Fibroblast of the conjunctiva (primary cell): ENCODE measurements at places on chromosomes 11 and 22.

GRCh38 chr11:130725421-130726233 is 190.7 kb downstream of the SNX19 start:
- DNase-seq: no peak

DNA sequence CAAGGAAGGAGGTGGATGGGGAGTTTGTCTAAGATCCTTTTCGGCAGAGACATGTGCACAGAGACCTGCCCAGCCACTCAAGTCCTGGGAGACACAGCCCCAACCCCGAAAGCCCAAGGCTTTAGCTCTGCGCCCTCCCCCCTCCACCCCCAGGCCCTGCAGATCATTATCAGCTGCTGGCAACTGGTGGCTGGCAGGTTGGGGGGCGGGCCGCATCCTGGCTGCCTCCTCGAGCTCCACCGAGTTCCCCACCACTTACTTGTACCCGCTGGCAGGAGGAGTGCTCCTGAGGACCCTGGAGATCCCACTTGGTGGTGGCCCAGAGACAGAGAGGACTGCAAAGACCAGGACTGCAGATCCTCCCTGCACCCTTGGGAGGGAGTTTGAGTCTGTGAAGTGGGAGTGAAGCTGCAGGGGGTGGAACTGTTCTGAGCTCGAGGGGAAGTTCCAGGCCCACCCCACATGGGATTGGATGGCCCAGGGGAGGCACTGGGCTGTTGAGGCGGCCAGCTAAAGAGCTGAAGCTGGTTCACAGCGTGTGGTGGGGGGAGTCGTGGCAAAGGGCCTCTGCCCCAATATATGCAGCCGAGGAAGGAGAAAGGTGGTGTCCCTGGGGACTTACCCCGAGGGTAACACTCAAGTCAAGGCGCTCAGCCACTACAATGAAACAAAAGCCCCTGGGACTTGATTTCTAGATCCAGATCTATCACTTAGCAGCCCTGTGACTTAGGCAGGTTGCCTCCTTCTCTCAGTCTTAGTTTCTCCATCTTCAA is 19.9 kb upstream of the CCDC86 start:
- DNase-seq: no peak

GRCh38 chr11:78138694-78139421 is 568 bp downstream of the ALG8 start:
- no peak for DNase-seq

GRCh38 chr11:74272276-74272675 is 39.2 kb downstream of the P4HA3 start:
- DNase-seq: no peak

DNA sequence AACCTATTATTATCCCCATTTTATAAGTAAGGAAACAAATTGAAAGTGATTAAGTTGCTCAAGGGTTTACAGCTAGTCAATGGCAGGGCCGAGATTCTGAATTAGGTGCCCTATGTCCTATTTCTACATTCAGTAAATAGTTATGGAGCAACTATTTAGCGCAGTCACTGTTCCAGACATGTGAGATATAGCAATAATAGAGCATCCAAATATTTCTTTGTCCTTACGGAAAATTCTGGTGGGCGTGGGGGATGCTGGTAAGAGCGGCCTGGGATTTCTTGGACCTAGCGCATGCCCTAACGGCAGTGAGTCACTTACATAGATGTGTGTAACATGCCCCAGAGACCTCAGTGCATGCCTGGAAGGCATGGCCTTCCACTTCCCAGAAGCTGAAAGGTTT is 4.4 kb downstream of the DTX4 start:
- DNase-seq: no peak

- DNase-seq: no peak
Measured at GRCh38 chr22:19039448-19039780, 82.8 kb downstream of the DGCR2 start.

- DNase-seq: no peak
Measured at GRCh38 chr11:133969112-133969511, 12.3 kb upstream of the IGSF9B start.

DNA sequence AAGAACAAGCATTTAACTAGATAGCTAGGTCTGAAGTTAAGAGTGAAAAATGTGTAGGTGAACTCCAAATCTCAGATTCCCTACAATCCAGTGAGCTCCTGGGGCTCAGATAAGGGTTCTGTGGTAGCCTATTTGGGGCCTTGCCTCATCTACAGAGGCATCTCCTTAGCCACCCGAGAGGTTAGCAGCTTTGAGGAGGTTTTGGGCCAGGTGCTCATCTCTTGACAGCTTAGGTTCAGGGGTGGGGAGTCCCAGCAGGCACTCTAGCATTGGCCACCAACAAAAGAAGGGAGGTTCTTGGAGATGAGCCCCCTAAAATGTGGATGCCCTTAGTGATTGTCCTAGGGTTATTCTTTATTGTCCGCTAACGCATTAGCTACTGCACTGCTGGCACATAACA is 184.4 kb upstream of the B3GAT1 start:
- DNase-seq: no peak

DNA sequence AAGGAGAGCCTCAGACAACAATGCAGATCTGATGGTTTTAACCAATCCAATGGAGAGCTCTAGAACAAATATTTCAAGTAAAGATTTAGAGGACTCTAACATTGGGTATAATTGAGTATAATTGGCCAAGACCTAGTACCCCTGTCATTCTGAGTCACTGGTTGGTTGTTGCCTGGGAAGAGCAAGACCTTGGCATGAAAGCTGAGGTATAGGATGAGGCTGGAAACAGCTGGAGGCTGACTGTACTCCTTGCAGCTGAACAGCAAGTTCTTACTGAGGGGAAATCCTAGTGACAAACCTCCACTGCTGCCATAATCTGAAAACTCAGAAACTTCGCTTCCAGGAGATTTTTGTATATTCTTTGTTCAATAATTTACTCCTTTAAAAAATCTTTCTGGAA is 54.3 kb upstream of the MUC15 start:
- DNase-seq: peak; percentile 23

DNA sequence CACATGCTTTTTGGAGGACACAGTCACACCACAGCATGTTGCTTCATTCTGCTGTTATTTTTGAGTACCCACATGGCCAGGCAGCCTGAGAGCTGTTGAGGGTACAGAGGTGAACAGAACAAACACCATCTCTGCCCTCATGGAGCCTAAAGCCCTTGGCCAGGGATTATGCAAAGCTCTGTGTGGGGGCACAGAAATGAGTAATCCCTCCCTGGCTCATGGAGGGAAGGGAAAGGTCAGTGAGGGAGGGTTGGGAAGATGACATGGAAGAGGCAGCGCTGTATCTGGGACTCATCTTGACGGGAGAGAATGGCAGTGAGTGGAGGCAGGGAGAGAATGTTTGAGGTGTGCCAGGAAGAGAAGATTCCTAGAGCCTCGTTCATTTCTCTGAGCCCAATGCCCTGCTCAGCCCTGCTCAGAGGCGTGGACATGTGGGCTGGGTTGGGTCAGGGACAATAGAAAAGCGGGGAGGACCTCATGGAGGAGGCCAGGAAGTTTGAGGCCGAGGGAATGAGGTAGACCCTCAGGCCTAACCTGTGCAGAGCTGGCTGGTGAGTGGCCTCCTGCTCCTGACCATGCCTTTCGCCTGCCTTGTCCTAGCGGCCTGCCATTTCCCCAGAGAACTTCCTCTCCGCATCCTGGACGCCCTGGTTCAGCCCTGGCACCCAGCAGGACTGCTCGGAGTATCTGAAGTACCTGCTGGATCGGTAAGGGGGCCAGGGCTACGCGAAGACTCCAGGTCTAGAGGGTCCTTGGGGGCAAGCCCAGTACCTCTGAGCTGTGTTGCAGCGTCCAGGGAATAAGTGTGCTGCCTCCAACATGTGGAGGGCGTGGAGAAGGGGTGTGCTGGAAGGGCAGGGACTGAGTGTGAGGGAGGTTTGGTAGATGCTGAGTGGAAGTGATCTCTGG is 19.8 kb downstream of the USP35 start:
- no peak for DNase-seq

- no peak for DNase-seq
Measured at GRCh38 chr22:44823396-44823795, 71.0 kb downstream of the ARHGAP8 start.

DNA sequence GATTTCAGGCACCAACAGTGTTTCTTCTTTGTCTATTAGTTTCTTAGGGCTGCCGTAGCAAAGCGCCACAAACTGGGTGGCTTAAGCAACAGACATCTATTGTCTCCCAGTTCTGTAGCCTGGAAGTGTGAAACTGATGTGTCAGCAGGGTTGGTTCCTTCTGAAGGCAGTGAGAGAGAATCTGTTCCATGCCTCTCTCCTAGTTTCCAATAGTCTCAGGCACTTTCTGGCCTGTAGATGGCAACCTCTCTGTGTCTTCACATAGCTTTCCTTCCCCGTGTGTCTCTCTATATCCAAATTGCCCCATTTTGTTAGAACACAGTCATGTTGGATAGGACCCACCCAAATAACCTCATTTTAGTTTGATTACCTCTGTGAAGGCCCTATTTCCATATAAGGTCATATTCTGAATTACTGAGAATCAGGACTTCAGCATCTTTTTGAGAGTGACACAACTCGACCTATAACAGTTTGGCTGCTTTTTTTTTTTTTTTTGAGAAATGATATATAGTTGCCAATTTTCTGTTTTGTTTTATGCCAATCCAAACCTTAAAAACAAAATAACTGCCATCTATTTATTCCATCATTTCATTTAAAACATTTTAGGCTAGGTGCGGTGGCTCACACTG is 108.2 kb downstream of the SLC36A4 start:
- DNase-seq: peak; percentile 18

DNA sequence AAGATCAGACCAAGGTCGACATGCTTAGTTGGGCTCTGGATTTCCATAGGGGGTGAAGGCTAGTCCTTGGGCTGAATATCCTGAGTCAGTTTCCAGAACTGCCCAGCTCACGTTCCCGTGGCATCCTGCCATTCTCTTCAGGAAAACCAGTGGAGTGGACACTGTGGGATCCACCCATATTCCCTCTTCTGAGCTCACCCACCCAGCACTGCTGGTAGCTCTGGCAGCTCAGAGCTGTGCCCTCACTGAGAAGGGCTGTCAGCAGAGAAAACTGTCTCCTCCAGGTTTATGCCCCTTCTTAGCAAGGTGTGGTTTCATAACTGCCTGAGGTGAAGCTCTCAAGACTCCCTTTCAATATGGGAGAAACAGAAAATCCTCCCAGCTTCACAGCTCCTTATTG is 111.7 kb downstream of the GGTLC2 start:
- DNase-seq: no peak

DNA sequence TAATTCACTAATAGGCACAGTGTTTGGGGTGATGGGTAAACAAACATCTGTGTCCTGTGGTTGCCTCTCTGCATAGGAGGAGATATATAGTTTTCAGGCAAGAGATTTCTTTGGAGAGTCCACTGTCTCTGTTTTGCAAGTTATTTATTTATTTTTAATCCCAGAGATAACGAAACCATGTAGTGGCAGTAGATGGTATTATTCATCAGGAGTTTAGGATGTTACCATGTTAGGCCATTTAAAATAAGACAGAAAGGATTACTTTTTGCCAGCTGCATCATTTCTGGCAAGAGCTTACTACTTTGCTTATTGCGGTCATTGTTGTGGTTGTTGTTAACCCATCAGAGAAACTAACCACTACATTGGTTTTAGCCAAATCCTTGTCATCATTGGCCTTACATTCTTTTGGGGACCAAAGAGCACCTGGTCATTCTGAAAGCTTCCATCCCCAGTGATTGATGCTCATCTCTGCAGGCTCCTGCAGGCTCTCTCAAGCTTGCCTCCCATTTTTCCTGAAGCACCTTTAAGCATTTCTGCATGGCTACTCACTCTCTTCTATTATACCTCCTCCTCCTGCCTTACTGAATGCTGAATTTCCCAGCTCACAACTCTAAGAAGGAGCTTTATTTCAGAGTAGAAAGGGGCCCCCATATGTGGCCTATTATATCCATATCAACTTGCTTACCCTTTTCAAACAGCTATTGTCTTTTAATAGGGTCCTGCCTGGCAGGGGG is 84.4 kb downstream of the CSTPP1 start:
- no peak for DNase-seq

GRCh38 chr11:11512502-11512901 is 109.3 kb downstream of the GALNT18 start:
- DNase-seq: no peak

DNA sequence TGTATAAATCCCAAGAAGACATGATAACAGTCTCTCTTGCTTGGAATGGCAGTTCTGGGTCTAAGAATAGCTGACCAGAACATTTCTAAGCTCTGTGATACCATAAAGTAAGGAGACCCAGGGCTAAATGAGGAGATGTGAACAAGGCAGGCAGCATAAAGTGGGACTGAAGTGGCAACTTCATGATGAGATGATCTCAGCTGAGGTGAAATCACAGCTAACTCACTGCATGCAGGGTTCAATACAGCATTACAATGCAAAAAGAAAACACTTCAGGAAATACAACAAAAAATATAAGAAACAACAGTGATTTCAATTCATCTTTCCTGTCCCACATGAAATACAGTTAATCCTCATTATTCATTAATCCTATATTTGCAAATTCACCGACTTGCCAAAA is 44.6 kb downstream of the MRE11 start:
- no peak for DNase-seq

- DNase-seq: peak; percentile 26
Measured at GRCh38 chr11:99349151-99349673, 328.5 kb downstream of the CNTN5 start.

GRCh38 chr11:93515441-93516025 is 27.7 kb downstream of the SMCO4 start:
- no peak for DNase-seq

DNA sequence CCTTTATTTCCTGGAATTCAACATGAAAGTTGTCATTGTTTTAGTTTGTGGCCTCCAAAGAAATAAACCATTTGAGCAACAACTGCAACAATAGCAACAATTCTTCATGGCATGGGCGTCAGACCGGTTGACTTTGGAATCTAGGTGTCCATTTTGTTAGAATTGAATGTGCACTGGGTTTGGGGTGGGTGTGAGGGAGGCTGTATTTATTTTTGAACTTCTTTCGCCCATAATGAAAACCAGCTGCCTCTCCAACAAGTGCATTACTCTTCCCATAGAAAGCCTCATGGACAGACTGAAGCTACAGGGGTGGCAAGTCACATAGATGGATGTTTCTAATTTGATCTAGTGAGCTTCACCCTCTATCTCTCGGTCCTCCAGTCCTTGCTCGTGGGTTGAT is 85.4 kb downstream of the ADAMTS15 start:
- DNase-seq: no peak

GRCh38 chr11:36292311-36292722 is 3.1 kb upstream of the COMMD9 start:
- peak; percentile 35 for DNase-seq

- DNase-seq: no peak
Measured at GRCh38 chr11:101840704-101841103, 74.1 kb upstream of the CEP126 start.

- peak; percentile 17 for DNase-seq
Measured at GRCh38 chr11:111561791-111562325, 21.3 kb downstream of the LAYN start.

GRCh38 chr11:12706545-12707499 is 32.6 kb downstream of the TEAD1 start:
- DNase-seq: no peak

GRCh38 chr22:47835726-47836125 is 1073.3 kb downstream of the TBC1D22A start:
- DNase-seq: peak; percentile 22

- DNase-seq: no peak
Measured at GRCh38 chr11:102177126-102177525, 66.9 kb downstream of the YAP1 start.
